ENCODE measurements at places on chromosomes 5 and 9.

DNA sequence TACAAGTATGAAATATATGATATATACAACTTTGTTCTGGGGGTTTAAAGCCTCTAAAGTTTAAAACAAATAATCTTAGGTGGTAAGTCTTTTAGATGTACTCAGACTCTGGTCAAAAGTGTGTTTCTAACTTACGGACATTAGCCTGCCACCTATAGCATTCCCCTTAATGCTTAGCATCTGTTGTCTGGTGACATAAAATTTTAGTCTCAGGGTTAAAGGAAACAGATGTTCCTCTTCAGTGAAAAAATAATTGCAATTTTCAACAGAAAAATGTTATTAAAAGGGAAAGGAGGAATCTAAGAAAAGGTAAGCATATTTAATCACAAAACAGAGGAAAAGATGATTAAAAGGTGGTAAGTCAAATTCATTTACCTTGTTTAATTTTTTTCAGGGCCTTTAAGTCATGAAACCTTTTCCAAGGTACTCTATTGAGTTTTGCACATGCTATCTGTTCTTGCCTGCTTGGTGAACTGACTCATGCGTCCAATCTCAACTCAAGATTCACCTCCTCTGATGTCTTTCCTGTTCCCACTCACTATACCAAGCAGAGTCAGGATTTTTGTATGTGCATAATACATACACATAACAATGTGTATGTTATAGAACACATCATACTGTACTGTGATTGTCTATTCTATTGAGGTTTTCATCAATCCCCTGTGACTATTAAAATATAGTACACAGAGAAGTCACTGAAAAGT is 7.9 kb downstream of the TMEM167A start:
- DNase-seq: no peak

DNA sequence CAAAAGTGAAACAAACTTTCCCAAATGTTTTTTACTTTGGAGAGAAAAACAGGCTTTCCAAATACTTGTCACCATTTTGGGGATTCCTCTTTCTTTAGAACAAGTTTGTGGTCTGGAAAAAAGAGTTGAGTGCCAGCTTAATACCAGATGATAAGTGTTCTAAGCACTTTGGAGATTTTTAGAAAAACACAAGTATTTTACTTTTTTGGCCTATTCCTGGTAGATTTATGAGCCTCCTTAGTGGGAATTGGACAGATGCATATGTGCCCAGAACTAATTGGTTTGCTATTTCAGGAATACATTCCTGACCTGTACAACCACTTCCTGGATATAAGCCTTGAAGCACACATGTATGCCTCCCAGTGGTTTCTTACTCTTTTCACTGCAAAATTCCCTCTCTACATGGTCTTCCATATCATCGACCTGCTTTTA is 40.5 kb downstream of the GPR21 start:
- no peak for DNase-seq

- DNase-seq: no peak
These were observed 108.8 kb downstream of the HMHB1 start for GRCh38 chr5:143920772-143921171.

DNA sequence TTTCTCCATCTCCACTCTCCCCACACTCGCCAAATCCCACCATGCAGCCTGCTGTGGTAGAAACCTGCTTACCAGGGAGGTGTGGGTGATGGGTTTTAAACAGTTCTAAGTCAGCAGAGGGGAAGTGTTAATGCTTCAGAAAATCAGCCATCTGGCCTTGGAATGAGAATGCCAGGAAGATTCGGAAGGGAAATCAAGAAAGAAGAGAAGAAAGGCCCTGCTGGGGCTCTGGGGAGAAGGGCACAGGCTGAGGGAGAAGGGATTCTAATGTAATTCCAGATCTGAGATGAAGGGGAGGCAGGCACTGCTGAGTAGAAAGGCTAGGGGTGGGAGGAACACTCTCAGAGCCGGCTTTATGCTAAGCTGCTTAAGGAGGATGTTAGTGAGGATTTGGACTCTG is 434.7 kb upstream of the DMAC1 start:
- DNase-seq: no peak

- no peak for DNase-seq
These were observed 11.5 kb upstream of the ABO start for GRCh38 chr9:133286523-133286922.

- no peak for DNase-seq
These were observed 1.7 kb upstream of the ZSWIM6 start for GRCh38 chr5:61330341-61330844.

- DNase-seq: no peak
These were observed 91.5 kb upstream of the CDKN2B start for GRCh38 chr9:22100626-22101025.

DNA sequence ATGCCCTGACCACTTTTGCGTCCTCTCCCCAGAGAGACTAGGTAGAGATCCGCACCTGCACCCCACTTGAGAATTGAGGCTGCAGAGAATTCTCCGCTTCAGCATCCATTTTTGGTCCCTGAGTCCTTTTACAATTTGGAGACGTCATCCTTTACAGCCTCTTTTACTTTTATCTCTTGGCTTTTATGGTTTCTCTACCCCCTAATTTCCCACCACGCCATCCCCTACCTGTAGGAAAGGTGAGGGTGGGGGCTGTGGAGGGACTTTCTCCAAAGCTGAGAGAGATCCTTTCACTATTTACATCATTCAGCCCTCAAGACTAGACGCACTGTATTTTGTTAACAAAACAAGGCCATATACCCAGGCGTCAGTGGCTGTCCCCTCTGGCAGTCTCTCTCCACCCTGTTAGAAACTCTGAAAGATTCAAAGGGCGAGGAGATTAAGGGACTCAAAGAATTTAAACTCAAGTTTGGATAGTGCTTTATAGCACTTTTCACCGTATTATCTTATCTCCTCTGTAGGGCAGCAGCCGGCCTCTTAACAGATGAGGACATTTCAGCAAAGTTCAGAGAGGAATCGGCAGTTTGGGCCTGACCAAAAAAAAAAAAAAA is 1.7 kb downstream of the MSX2 start:
- no peak for DNase-seq

GRCh38 chr5:148809781-148810524 is 16.5 kb upstream of the ADRB2 start:
- no peak for DNase-seq

DNA sequence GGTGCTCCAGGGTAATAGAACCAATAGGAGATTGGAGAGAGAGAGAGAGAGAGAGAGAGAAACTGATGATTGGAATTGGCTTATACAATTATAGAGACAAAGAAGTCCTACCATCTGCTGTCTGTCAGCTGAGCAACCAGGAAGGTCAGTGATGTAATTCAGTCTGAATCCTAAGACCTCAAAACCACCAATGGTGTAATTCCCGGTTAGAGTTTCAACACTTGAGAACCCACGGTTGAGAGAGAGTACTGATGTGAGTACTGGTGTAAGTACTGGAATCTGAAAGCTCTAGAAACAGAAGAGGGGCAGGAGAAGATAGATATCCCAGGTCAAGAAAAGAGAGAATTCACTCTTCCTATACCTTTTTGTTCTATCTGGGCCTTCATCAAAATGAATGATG is 775.8 kb downstream of the EFNA5 start:
- DNase-seq: no peak

DNA sequence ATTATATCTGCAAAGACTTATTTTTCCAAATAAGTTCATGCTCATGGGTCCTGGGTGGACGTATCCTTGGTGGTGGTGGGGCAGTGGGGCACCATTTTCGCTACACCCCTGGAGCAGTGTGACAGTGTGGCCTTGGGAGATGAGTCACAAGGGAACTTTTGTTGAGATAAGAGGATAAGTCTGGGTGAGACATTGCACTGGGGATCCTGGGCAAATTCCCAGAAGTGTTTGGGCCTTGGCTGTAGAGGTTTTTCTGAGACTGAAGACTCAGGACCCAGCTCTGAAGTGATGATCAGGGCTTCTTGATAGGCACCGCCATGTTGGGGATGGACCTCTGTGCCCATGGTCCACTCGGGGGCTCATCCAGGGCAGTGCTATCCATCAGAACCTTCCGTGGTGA is 149.4 kb downstream of the MACROH2A1 start:
- no peak for DNase-seq

DNA sequence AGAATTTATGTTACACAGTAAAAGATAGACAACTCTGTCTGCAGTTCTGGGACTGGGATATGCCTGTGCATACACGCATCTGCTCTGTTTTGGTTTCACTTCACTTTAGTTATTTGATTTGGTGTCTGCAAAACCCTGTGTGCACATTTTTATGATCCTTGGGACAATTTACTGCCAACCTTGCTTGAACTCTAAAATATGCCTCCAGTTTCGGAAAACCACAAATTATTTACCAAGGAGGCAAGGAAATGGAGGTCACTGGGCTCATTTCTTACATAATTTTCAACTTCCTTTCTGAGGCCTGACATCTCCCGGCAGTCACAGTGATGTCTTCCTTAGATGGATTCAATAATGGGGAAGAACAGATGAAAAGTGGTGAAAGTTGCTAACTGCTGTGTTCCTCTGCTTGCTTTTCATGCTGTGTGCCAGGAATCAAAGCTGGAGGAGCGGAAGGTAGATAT is 61.2 kb upstream of the TAF11L2 start:
- no peak for DNase-seq

Measured in CD4-positive, CD25-positive, alpha-beta regulatory T cell (primary cell).